ENCODE measurements at places on chromosomes 7 and 10. TPM values are rescaled to one million over a fixed set of nuclear protein-coding genes. Genes with fewer than 3 reads are reported as not detected.

The CADPS2 gene
- polyA plus RNA-seq = 13.3 TPM

The RARRES2 gene
- polyA plus RNA-seq = 39.0 TPM

- H3K4me3 ChIP-seq = no peak overlapping the region
- no peaks in the 10 kb centered on the region for H3K4me1 ChIP-seq
- no peak for DNase-seq
- H3K27me3 ChIP-seq = no peaks in the 10 kb centered on the region
- no peak overlapping the region for H3K27ac ChIP-seq
Observed at GRCh38 chr7:18144166-18144565, 116.5 kb upstream of the PRPS1L1 start.

- H3K27me3 ChIP-seq = no peaks in the 10 kb centered on the region
- no peak overlapping the region for H3K4me3 ChIP-seq
- no peaks in the 10 kb centered on the region for H3K36me3 ChIP-seq
- no peak overlapping the region for H3K27ac ChIP-seq
- peaks cover 11% of the 10 kb centered on the region for H3K4me1 ChIP-seq
Observed at GRCh38 chr7:69796416-69796815, 198.1 kb downstream of the AUTS2 start.

DNA sequence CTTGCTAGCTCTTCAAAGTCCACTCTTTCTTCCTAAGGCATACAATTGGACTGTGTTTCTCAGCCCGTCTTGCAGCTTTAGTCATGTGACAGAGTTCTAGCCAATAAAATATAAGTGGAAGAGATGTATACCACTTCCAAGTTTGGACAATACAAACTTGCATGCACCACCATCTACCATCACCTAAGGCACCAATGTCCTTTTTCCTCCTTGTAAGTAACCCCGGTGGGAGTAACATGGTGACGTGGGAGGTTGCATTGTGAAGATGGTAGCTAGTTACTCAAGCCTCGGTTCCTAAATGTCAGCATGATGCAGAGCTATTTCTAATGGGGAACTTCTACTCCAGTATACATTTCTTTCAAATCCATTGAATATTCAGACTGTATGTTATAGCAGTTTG, 5.3 kb upstream of the CACNB2 start:
- no peaks in the 10 kb centered on the region for H3K4me1 ChIP-seq
- H3K36me3 ChIP-seq = no peaks in the 10 kb centered on the region
- H3K4me3 ChIP-seq = no peak overlapping the region
- DNase-seq = no peak
- peaks cover under 1% of the 10 kb centered on the region for H3K27me3 ChIP-seq
- no peak overlapping the region for H3K27ac ChIP-seq

DNA sequence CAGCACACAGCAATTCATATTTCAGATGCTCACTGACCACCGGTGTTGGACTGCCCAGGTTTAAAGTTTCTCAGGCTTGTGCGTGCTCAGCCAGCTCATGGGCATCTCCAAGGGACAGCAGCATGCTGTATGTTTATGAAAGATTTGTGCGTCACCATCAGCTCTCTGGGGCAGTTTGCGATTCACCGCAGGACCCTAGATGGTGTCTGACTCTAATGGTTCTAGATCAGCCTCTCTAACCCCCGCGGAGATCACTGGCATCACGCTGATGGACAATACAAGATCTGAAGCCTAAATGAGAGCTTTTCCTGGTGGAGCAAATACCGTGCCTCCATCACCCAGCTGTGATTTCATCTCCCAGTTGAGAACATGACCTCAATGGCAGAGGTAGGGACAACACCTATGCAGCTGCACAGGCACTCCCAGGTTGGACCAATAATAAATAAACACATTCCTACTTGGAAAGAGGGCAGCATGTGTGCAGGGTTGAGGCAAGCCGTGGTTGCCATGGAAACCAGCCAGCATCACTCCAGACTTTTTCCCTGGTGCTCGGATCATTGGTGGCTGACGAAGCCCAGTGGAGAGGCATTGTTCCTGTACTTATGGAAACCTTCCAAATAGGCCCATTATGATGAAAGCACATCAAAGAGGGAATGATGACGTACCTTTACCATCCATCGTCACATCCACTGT, 253.6 kb downstream of the KCNMA1 start:
- H3K27ac ChIP-seq = no peak overlapping the region
- H3K36me3 ChIP-seq = no peaks in the 10 kb centered on the region
- no peak overlapping the region for H3K4me3 ChIP-seq
- H3K4me1 ChIP-seq = no peaks in the 10 kb centered on the region
- no peaks in the 10 kb centered on the region for H3K27me3 ChIP-seq

DNA sequence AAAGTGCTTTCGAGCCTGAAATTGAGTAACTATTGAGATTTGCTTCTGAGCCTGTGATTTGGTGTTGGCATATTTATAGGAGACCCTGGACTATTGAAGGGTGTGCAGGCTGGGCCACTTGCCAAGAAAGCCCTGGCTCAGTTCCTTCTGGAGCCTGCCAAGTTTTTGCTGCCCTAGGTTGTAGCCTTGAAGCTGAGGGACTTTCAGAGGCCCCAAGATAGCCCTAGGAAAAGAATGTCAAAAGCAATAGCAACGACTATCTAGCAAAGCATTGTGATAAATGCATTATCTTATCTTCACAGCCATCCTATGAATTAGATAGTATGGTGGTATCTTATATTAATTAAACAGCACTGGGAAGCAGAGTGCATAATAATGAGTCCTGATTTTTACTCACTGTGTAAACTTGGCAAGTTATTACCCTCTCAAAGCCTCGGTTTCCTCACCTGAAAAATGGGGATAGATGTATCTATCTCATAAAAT, 473.7 kb upstream of the PODXL start:
- H3K4me1 ChIP-seq = no peaks in the 10 kb centered on the region
- peak; percentile 54 for DNase-seq
- no peak overlapping the region for H3K4me3 ChIP-seq
- H3K27ac ChIP-seq = no peak overlapping the region

- H3K27me3 ChIP-seq = no peaks in the 10 kb centered on the region
- H3K27ac ChIP-seq = no peak overlapping the region
- no peak overlapping the region for H3K4me3 ChIP-seq
- no peak for DNase-seq
Observed at GRCh38 chr10:5387169-5387568, 17.5 kb downstream of the TUBAL3 start.

DNA sequence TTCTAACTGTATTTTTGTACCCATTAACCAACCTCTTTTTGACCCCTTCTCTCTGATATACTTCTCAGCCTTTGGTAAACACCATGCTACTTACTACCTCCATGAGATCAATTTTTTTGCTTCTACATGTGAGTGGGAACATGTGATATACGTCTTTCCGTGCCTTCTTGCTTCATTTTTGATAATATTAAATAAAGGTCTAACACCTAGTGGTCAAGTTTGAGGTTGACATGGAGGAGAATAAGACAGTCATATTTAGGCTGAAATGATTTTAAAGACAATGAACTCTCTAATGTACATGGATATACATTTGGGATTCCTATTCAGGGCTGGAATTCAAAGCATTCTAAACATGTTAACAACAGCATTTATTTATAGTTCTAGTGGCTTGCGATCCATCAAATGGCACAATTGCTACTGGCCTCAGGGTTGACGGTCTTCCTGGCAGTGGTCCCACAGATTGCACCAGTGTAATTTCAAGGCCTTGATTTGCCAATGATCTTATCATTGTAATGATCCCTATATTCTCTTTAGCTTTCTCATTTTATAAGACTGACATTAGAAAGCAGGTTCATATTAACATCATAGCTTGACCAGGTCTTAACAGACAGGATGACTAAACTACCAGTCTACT, 315.9 kb upstream of the ETV1 start:
- no peaks in the 10 kb centered on the region for H3K36me3 ChIP-seq
- no peaks in the 10 kb centered on the region for H3K4me1 ChIP-seq
- no peaks in the 10 kb centered on the region for H3K27me3 ChIP-seq

DNA sequence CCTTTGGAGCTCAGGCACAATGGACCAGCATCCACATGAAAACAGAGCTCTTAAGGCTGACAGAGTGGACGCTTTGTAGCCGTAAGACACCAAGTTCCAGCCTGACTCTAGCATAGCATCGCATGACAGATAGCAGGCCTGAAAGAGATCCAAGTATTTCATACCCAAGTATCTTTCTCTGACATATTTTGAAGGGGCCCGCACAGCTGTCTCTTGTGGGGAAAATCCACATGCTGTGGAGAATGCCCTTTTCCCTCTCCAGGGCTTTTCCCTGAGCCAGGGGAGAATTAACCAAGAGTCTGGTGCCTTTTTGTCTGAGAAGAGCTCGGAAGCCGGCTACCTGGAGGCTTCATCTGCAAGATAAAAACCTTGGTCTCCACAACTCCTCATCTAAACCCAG, 51.0 kb downstream of the CFAP46 start:
- H3K36me3 ChIP-seq = no peaks in the 10 kb centered on the region
- H3K27ac ChIP-seq = no peak overlapping the region
- no peaks in the 10 kb centered on the region for H3K4me1 ChIP-seq
- H3K4me3 ChIP-seq = no peak overlapping the region
- H3K27me3 ChIP-seq = no peaks in the 10 kb centered on the region
- DNase-seq = no peak

- H3K4me1 ChIP-seq = peaks cover 6% of the 10 kb centered on the region
- H3K27me3 ChIP-seq = no peaks in the 10 kb centered on the region
- no peak overlapping the region for H3K4me3 ChIP-seq
- H3K27ac ChIP-seq = no peak overlapping the region
Observed at GRCh38 chr7:115910541-115911164, 119.9 kb downstream of the TFEC start.

DNA sequence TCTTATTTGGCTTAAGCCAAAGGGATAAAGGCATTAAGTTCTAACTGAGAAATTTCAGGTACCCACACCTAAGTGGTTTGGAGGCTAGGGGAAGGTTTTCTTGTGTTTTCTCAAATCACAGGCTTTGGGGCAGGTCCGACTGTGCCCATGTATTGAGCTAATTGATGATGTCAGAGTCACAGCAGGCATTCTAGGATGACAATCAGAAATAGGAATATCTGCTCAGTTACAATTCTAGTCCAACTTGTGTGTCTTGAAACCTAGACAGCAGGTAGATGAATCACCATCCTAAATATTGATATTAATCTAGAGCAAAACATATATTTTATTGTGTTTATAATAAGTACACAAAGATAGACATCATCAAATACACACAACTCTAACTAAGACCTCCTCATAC, 2.3 kb upstream of the FHIP2A start:
- H3K27ac ChIP-seq = no peak overlapping the region
- DNase-seq = no peak
- peaks cover 3% of the 10 kb centered on the region for H3K4me1 ChIP-seq

DNA sequence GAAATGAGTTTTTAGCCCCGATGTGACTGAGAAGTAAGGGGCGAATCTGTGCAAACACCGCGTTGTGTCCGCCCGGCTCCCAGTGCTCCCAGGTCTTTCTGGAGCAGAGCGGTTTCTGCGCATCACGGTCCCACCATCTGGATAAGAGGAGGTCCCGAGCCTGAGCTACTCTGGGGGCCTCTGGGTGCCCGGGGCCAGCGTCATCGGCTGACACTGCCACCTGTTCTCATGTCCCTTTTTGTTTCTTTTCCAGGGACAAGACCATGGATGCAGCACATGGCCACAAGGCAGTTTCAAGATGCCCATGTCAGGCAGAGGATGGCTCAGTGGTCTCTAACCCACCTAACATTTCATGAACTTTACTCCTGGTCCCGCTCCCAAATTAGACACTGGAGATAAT, 24.9 kb downstream of the KLF6 start:
- DNase-seq = no peak
- peaks cover 3% of the 10 kb centered on the region for H3K4me1 ChIP-seq
- H3K27ac ChIP-seq = no peak overlapping the region
- no peaks in the 10 kb centered on the region for H3K27me3 ChIP-seq

- peaks cover 4% of the 10 kb centered on the region for H3K4me1 ChIP-seq
- H3K27me3 ChIP-seq = no peaks in the 10 kb centered on the region
- H3K36me3 ChIP-seq = no peaks in the 10 kb centered on the region
- no peak overlapping the region for H3K27ac ChIP-seq
- DNase-seq = peak; percentile 65
Observed at GRCh38 chr7:80883154-80884025, 35.5 kb downstream of the SEMA3C start.

GRCh38 chr10:128001363-128001745, 94.5 kb downstream of the PTPRE start:
- no peak for DNase-seq
- H3K4me3 ChIP-seq = no peak overlapping the region
- H3K4me1 ChIP-seq = no peaks in the 10 kb centered on the region
- no peaks in the 10 kb centered on the region for H3K27me3 ChIP-seq

DNA sequence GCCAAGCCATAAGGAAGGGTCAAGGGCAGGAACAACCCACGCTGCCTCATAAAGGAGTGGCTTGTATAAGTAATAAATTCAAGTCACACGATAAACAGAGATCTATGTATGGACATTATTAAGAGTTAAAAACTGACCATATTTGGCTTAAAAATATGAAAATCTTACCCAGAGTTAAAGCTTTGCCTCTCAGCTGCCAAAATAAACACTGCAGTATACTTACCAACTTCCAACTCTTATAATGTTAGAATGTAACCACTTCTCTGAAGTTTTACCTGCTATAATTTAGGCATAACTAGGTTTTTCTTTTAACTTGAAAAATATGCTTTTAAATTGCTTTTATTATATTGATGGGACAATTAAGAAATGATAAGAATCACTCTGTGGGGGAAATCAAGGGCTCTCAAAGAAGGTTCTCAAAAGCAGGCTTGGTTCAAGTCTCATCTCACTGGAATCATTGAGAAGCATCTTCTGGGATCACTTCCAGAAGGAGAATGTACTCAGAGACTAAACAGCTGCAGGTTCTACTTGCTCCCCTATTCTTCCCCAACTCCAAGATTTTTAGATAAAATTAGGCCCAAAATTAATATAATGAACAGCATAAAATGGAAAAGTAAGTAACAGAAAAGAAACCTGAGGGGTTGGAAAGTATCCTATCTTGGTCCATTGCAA, 16.1 kb upstream of the CAV2 start:
- no peak overlapping the region for H3K27ac ChIP-seq
- H3K4me1 ChIP-seq = no peaks in the 10 kb centered on the region
- no peak for DNase-seq
